T follicular helper cell (primary cell): ENCODE measurements at places on chromosomes 11 and 22.

DNA sequence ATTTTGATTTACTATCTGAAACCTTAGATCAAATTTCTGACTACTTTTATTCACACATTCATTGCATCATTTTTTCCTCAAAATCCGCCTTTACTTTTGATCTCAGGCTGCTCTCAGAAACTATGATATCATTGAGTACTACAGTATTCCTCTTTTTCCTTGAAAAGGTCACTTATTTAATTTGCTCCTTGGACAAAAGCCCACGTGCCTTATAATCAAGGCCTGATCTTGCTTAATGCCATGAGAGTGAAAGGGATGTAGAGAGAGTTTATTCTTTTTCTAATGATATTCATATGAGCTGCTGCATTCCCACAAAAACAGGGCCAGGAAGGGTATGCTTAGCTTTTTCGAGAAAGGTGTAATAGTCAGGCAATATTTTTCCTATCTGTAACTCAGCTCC lies 327.0 kb downstream of the ETS1 start:
- no peak for DNase-seq

DNA sequence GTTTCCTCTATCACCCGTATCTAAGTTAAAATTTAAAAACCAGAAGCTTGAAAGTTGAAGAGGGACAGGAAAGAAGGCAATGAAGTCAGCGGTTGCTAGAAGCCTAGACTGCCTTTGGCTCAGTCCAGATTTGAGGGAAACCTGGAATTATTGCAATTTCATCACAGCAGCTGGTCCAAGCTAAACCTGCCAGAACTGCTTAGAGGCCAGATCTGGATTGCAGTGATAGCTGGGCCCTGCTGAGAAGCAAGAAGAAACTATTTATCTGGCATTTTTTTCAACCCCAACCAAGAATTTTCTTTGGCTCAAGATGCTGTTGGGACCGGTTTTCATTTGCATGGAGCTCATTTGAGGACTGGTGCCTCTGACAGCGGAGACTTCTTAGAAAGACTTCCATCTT lies 121.5 kb upstream of the TEAD1 start:
- no peak for DNase-seq

DNA sequence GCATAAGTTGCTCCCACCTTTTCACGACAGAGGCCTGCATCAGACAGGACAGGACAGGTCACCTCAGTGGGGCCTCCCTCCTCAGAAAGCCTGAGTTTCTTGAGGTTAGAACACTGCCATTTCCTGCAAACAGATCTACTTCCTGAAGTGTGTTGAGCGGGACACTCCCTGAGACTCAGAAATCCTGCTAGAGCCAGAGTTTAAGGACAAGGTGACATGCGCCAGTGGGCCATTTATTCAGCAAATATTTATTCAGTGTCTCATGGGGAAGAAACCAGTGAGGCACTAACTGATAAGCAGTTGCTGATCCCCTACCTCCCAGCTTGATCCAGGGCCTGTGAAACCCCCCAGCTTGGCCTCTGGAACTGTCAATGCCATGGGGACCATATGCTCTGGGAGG lies 454.6 kb downstream of the SOX6 start:
- DNase-seq: no peak

DNA sequence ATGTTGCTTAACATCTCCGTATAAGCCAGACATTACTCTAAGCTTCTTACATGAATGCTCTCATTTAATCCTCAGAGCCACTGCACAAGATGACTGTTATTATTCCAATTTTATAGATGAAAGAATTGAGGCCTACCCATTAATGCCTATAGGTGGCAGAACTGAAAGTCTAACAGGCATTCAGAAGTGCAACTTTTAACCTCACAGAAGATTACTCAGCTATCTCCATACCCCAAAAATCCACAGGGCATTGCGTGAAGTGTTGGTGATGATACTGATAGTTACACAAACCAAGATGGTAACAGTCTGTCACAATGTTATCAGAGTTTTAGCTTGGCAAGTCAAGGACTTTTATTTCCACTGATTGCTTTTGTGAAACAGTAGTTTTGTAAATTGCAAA lies 130.5 kb downstream of the ARHGAP42 start:
- DNase-seq: no peak

DNA sequence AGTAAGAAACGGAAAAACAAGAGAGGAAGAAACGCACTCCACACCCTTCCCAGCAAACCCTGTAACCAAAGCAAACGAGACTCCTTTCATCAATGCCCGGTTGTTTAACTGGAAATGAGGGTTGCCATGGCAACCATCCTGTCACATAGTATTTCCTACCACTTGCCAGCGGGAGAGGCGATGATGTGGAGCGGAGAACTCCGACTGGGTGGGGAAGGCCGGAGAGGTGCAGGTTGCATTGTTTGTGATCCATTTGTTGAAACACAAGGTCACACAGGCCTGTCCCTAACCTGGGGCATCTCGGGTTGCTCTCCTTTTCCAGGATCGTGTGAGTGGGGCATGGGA lies 609.9 kb downstream of the BUD13 start:
- no peak for DNase-seq

- DNase-seq: no peak
Measured at GRCh38 chr22:26481694-26482093, 1.9 kb downstream of the HPS4 start.

GRCh38 chr11:16981651-16982194 lies 32.5 kb downstream of the PLEKHA7 start:
- DNase-seq: no peak

GRCh38 chr22:19764636-19765476 lies 4.3 kb downstream of the TBX1 start:
- DNase-seq: no peak

DNA sequence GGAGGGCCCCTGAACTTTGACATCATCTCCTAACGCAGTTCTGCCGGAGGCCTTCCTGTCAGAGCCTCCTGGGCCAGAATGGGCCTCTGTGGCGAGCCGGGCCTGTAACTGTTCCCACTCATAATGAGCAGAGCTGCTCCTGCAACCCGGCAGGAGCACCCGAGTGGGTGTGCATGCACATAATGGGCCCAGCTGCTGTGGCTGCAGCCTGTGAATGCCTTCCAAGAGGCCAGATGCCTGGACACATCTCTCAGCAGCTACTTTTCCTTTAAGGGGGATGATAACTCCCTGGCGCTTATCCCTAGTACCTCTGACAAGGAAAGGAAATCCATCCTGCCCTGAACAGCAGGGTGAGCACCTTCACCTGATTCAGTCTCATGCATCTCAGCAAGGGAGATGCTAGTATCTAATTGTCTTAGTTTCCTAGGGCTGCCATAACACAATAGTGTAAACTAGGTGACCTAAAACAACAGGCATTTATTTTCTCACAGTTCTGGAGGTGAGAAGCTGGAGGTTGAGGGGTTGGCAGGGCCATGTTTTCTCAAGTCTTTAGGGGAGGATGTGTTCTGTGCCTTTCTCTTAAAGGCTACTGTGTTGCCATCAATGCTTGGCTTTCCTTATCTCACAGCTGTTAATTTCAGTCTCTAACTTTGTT lies 120.5 kb downstream of the TEAD1 start:
- no peak for DNase-seq

DNA sequence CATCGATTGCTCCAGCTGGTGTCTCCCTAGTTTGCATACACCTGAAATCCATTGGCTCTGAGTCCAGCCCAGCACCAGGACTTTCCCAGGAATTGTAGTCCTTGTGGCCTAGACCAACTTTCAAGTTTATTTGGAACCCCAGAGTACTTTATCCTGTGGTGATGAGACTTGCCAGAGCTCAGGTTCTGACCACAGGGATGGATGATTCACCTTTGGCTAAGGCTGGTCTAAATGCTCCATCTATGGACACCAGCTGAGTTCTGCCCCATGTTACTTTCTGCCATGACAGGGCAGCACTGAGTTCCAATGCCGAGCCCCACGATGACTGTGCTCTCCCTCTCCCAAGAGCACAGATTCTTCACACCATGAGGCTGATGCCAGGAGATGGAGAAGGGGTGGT lies 17.3 kb upstream of the INSC start:
- DNase-seq: no peak

- DNase-seq: no peak
Measured at GRCh38 chr22:35883031-35883620, 145.5 kb downstream of the RBFOX2 start.

DNA sequence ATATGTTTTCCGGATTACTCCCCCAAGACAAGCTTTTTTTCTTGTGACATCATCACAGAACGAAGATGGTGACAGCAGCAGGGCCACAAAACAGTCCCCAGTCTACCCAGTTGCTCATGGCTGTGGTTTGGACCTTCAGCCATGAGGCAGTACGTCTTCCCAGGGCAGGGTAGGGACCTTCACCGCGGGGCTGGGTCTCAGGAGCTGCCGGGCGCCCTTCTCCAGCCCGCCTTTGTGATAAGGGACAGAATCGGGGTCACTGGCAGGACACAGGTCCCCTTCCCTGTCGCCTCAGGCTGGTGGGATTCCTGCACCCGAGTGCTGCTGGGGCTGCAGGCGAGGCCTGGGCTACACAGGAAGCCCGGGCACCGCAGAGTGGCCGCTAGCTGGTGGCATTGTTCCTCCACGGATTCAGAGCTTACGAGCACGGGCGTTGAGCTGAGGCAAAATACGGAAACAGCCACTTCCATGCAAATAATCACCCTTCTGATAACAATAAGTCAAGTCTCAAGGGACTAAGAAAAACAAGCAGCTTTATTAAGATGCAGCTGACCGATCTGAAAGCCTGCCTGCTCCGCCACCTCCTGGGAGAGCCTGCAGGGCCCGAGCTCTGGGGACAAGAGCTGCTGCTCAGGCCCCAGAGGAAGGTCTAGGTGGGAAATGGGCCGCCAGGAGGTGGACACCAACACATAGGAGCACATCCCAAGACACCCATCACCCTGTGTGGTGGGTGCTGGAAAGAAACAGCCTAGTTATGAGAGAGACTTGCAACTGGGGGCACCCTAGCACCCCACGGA lies 12.3 kb downstream of the TBX1 start:
- DNase-seq: no peak

DNA sequence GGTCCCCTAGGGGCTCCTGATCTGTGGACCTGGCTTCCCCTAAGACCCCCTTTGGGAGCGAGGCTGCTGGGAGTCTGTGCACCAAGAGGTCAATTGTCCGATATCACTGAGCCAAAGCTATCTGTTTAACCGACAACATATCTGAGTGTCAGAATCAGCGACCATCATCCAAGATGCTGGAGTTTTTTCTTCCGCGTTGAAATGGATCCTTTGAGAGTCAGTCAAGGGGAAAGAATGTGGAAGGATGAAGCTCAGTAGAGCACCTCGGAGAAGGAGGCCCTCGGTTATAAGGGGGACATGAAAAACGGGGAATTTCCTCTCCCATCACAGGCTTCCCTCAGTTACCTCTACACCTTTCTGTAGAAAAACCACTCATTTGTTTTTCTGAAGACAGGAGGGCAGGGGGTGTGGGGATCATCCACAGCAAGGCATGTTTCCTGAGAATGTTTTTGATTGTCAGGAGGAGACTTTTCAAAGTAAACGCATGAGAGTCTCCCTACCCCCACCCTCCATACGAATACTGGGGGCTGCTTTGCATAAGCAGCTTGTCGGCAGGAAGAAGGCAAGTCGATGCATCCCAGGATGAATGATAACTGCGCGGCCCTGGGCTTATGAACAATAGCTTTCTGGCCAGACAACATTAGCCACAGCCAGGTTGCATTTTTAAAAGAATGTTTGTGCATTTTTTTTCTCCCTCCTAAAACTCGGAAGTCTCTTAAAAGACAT lies 37.7 kb upstream of the CCND1 start:
- no peak for DNase-seq

DNA sequence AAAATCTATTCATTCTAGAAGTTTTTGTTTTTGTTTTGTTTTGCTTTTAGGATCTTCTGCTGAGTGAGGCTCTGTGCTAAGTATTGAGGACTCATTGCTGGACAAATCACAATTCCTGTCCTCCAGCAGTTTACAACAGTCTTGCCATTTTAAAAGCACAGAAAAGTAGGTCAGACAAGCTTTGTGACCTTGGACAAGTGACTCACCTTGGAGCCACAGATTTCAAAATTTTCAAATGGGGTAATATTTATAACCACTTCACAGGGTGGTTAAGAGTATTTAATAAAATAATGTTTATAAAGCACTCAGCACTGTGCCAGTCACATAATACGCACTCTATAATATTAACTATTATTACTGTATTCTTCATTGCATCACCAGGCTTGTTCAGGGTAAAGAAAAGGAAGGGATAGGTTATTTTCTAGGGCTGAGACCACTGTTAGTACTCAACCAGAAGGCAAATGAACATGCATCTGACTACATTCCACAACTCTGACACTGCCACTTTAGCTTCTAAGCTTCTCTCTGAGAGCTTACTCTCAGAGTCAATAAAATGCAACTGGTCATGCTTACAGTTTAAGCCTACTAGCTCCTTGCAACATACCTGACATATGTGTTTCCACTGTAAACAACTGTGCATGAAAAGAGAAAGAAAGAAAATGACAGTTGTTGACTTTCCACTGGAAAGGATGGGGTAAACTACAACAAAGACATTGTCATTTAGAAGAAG lies 63.2 kb upstream of the FIBIN start:
- no peak for DNase-seq

GRCh38 chr22:43825651-43826050 lies 13.5 kb upstream of the EFCAB6 start:
- no peak for DNase-seq

DNA sequence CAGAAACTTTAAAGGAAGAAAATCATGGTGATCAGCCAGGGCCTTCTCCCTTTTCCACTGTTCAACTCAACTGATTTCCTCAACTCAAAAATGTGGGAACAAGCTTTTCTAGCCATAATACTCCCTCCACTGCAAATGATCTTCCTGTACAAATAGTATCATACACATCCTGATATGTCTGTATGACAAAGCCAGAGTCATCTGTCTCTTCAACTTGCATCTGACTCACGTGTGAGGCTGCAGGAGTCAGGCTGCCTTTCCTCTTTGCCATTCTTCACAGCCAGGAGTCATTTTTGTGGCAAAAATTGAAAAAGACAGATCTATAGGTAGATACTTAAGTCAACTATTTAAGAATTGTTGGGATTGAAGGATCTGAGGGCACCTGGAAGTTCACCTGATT lies 13.3 kb downstream of the PATZ1 start:
- DNase-seq: no peak

- no peak for DNase-seq
Measured at GRCh38 chr11:60528934-60529333, 13.7 kb downstream of the MS4A13 start.

GRCh38 chr11:26245046-26245445 lies 86.9 kb upstream of the ANO3 start:
- no peak for DNase-seq

DNA sequence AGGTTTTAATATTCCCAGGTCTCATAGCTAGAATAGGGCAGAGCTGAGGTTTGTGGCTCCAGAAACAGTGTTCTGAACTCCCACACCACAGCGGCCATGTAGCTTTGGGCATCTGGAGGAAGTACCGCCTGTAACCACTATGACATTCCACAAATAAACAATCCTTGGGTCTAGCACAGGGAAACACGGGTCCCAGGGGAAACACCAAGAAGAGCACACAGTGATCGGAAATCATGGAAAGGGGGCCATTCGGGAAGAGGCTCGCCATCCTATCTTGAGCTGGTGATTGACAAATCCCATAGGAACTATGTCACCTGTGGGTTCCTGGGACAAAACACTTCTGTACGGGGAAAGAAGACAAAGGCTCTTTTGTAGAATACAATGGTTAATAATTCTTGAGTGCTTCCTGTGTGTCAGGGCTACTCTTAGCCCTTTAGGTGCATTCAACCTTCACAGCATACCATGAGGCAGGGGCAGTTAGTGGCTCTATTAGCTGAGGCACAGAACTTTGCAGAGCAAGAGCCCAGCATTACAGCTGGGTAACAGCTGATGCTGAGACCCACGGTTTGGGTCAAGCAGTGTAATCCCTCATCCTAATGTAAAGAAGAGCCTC lies 514.2 kb downstream of the NTM start:
- no peak for DNase-seq
